Stimulated activated CD8-positive, alpha-beta memory T cell treated with anti-CD3 and anti-CD28 coated beads, Interleukin-15, amount 100 ng/mL, for 48 hours (primary cell): ENCODE measurements at places on chromosomes 7 and 10.

DNA sequence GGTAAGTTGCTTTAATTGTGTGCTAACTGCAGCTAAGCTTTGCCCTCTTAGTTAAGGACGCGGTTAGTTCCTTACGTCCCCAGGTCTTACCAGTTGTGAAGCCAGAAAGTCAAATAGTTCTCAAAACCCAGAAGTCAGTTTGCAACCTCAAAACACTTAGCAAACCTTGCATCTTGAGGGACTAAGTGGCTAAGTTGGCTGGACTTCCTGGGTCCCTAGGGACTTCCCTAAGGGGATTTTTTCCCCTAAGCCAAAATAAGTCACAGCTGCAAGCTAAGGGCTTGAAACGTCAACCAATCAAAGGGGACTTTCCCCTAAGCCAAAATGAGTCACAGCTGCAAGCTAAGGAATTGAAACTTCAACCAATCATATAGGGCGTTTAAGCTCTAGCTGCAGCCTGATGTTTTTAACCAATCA, 36.2 kb upstream of the HECW1 start:
- no peak for DNase-seq

- no peak for DNase-seq
Measured at GRCh38 chr10:73218431-73219191, 28.4 kb downstream of the DNAJC9 start.

- DNase-seq = no peak
Measured at GRCh38 chr7:50710441-50711154, 72.1 kb downstream of the GRB10 start.

DNA sequence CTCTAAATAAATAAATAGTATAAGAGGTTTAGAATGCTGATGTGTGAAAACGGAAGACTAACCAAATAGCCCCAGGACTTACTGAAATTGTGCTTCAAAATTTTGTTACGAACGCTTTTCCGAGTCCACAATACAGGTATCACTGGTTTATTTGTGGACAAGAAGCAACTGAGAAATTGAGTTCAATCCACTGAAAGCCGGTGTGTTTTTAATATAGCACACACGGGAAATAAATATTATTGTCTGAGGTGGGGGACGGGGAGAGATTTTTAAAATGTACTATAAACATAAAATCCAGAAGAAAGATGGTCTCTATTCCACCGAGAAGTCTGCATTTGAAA, 598 bp downstream of the SLC16A12 start:
- no peak for DNase-seq

GRCh38 chr10:122290833-122291532, 19.9 kb downstream of the BTBD16 start:
- no peak for DNase-seq

DNA sequence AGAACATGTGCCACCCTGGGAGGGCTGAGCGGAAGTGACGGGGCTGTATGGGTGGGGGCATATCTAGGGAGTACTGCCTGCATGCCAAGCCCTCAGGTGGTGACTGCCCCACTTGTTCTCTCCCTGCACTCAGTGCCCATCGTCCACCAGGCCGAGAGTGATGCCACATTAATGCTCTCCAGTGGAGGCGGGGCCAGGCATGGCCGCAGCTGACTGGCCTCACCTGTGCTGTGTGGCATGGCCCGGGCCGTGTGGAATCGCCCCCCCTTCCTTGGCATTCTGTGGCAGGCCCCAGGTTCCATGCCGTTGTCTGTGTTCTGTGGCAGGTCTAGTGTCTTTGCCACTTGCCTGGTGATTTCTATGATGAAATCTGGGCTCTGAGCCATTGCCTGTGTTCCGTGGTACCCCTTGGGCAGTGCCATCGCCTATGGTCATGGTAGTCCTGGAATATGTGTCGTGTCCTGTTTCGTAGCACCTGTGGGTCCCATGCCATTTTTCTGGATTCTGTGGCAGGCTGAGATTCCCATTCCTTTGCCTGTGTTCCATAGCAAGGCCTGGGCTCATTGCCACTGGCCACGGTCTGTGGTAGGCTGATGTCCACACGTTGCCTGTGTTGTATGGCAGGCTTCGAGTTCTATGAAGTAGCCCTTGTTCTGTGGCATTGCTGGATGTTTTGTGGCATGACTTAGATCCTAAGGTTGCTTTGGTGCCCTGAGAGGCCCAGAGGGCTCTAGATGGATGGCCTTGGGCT, 8.9 kb downstream of the FLNC start:
- DNase-seq = no peak

DNA sequence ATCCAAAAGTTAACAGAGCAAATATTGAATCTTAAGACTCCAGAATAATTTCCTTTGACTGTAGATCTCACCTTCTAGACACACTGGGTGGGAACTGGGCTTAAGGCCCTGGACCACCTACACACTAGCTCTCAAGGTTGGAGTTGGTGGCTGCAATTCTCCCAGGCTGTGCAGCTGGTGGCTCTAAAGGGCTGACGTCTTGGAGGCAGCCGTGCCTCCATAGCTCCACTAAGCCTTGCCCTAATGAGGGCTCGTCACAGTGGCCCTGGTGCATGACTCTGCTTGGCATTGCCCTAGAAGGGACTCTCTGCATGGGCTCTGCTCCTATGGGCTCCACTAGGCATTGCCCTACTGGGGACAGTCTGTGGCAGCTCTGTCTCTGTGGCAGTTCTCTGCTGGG, 1005.2 kb downstream of the CCSER2 start:
- DNase-seq = no peak

DNA sequence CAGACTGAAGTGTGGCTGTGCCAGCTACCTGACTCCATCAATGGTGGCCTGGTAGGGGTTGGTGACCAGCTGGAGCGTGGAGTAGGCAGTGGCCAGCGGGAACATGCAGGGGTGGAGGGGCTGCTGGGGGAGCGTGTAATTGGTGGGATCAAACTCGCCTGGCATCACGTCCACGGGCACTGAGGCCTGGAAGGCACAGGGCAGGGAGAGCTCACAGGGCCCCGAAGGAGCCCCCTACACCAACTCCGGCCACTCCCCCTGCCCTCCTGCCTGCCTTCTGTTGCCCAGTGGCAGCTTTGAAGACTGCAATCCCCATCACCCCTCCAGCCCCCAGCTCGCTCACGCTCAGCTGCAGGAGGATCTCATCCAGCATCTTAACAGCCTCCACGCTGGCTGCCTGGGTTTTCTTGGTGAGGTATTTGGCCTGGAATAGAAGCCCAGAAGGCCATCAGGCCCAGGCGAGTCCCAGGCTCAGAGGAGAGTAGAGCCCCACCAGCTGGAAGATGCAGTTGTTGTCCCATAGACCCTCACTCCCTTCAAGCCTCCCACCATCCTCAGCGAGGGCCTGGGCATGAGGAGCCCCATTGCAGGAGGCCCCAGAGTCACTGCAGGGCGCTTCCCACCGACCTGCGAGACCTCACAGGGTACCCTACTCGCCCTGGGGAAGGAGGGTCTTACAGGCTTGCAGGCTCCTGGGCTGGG, 7.1 kb downstream of the POLD2 start:
- no peak for DNase-seq

DNA sequence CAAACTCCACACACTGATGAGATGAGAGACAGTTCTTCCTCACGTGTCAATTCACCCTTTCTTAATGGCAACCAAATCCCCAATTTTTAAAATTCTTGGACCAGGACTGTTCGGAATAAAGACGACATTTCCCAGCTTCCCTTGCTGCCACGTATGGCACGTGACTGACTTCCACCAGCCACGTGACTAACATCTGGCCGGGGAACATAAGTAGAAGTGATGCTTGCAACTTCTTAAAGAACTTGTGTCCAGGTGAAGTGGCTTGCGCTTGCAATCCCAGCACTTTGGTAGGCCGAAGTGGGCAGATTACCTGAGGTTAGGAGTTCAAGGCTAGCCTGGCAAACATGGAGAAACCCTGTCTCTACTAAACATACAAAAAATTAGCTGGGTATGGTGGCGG, 405.1 kb downstream of the CALN1 start:
- no peak for DNase-seq

GRCh38 chr7:4645246-4645645, 36.8 kb upstream of the FOXK1 start:
- no peak for DNase-seq
